ENCODE measurements at places on chromosomes 2 and 18. TPM values are rescaled to one million over a fixed set of nuclear protein-coding genes. Genes with fewer than 3 reads are reported as not detected.

Gene TWIST2
- total RNA-seq: 297 TPM

Gene GALNT3
- 0.33 TPM for total RNA-seq

Gene IL36G
- total RNA-seq: not detected

Gene IMP4
- 64.4 TPM for total RNA-seq

Gene C1QL2
- total RNA-seq: not detected
